ENCODE measurements at places on chromosomes 4 and X.

DNA sequence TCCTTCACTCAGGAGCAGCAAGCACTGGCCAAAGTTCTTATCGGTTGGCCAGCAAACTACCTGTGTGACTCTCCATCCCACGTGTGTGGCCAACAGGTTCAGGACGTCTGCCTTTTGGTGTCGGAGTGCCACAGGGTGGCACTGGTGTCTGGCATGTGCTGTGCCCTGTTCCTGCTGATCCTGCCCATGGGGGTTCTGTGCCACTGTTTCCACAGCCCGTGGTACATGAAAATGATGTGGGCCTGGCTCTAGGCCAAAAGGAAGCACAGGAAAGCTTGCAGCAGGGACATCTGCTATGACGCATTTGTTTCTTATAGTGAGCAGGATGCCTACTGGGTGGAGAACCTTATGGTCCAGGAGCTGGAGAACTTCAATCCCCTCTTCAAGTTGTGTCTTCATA is 4.6 kb upstream of the TLR2 start:
- DNase-seq: no peak

- peak; percentile 5 for DNase-seq
These were observed 129.1 kb upstream of the STIM2 start for GRCh38 chr4:26731351-26732035.

- DNase-seq: peak; percentile 36
These were observed 5.1 kb upstream of the GABRQ start for GRCh38 chrX:152632445-152633097.

GRCh38 chr4:184362396-184362795 is 112.0 kb downstream of the IRF2 start:
- DNase-seq: no peak

- peak; percentile 24 for DNase-seq
These were observed 37.2 kb downstream of the TBC1D9 start for GRCh38 chr4:140719022-140719421.

DNA sequence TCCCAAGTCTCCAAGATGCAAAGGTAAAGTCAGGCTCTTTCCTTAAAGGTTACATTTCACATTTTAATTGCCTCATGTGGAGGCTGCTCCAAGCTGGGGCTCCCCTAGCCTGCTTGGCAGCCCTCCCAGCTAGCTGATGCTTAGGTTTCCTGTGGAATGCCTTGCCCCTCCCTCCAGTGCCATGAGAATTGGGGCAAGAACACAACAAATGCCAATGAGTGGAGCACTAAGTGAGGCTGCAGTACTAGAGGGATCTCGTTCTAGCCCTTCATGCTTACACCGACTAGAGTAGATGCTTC is 597.7 kb downstream of the MID1IP1 start:
- no peak for DNase-seq

GRCh38 chr4:8303485-8304281 is 34.1 kb downstream of the HTRA3 start:
- DNase-seq: peak; percentile 87

GRCh38 chr4:66048861-66049260 is 378.6 kb upstream of the EPHA5 start:
- DNase-seq: no peak
